ENCODE measurements at places on chromosomes 6 and 20.

DNA sequence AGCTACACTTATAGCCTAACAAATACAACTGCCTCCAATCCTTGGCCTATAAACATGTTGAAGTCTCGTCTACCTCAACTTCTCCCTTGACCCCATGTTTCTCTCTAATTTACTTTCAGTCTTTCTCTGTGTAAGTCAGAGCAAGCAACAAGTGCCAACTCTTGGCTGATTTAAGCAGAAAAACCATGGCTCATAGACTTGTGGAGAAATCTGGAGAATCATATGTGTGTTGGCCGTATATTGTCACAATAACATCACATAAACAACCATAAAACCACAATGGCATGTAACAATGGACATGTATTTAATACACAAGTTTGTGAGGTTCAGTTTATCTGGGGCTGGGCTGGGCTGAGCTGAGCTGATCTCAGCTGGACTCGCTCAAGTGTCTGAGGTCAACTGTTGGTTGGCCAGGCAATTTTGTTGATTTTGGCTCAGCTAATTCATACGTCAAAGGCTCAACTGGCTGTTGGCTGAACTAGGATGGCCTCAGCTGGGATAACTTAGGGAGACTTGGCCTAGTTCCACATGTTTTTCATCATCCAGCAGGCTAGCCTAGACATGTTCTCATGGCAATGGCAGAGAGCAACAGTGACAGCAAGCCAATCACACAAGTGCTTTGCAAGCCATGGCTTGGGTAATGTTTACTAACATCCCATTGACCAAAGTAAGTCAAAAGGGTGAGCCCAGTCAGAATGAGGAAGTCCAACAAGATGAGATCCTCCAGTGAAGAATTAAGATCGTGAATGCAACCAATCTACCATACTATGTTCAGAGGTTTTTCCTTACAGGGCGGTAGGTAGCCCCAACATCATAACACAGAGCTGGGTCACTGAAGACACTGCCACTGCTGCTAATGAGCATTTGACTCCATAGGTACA is 12.9 kb upstream of the TBC1D22B start:
- no peak for DNase-seq

- no peak for DNase-seq
Measured at GRCh38 chr6:113774127-113774825, 82.9 kb upstream of the MARCKS start.

- no peak for DNase-seq
Measured at GRCh38 chr6:125197795-125198269, 44.3 kb downstream of the TPD52L1 start.

- DNase-seq, result no peak
Measured at GRCh38 chr6:1610497-1611321, 994 bp downstream of the FOXC1 start.

GRCh38 chr20:58870293-58871014 is 17.9 kb downstream of the GNAS start:
- DNase-seq, result peak; percentile 74

- DNase-seq, result no peak
Measured at GRCh38 chr20:37309936-37310590, 20.6 kb downstream of the MANBAL start.

DNA sequence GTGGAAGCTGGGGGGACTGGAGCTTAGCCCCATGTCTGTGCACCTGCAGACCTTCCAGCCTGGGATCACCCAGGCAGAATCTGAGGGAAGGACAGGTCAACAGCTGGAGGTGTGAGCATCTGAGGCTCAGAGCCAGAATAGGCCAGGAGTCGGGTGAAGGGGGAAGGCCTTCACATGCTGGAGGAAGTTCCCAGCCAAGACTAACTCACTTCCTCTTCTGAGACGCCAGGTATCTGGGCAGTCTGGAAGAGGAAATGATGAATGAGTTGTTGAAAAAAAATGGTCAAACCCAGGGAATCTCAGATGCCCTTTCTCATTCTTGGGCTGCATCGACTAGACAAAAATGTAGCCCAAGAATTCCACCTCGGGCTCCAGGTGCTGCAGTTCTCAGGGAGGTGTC is 73.6 kb upstream of the TIAM2 start:
- no peak for DNase-seq

DNA sequence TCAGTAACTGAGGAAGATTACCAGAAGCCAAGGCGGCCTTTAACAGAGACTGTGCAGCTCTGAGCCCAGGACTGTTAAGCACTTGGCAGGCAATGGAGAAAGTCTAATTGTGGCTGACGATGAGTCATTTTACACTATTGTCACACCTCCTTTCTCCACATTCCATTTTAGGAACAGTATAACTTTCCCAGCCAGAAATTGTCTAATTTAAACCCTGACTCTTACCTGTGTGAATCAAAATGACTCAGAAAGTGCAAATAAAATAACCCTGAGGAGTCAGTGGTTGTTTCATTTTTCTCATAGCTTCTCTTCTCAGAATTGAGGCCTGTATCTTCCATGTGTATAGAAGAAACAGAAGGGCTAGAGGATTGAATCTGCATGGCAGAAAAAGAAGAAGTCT is 40.0 kb upstream of the OPN5 start:
- DNase-seq, result no peak

DNA sequence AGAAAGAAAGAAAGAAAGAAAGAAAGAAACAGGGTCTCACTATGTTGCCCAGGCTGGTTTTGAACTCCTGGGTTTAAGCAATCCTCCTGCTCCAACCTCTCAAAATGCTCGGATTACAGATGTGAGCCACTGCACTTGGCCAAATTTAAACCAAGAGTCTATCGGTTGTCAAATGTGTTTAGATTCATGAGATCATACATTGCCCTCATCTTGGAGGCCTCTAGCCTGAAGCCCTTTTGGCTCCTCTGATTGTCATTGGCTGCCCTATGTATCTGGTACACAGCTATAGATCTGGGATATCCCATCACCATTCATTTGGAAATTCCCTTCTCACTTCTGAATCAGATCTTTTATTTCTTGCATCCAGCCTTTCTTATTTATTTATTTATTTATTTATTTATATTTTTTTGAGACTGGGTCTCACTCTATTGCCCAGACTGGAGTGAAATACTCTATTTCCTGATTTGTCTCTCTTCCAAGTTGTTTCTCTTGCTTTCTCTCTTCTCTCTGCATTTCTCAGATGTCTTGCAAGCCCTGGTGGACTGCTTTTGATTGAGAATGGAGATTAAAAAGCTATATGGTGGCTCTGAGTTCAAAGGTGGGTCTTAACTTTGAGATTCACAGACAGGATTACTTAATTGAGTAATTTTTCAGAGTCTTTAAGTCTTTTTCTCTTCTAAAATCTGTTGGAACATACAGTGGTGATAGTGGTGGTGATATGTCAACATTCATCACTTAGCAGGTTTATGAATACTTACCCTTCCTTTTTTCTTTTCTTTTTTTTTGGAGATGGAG is 121.9 kb downstream of the GJA1 start:
- DNase-seq, result no peak

DNA sequence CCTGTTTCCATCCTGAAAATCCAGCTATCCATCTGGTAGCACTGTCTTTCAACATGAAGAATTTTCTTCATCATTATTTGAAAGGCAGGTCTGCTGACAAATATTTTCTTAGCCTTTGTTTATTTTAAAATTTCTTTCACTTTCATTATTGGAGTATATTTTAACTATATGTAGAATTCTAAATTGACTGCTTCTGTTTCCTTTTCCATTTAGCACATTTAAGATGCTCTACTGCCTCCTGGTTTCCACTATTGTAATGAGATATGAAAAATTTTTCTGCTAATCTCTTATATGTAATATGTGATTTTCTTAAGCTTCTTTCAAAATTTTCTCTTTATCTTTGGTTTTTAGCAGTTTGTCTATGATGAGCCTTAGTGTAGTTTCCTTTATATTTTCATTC is 97.3 kb downstream of the TBC1D32 start:
- no peak for DNase-seq

DNA sequence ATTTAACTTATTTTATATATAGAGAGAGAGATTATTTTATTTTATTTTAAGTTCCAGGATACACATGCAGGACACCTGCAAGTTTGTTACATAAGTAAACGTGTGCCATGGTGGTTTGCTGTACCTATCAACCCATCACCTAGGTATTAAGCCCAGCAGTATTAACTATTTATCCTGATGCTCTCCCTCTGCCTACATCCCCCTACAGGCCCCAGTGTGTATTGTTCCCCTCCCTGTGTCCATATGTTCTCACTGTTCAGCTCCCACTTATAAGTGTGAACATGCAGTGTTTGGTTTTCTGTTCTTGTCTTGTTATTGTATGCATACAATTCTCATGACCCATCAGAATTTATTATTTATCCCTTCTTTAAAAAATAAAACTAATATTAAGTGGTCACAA is 34.6 kb downstream of the FKBP1C start:
- no peak for DNase-seq

DNA sequence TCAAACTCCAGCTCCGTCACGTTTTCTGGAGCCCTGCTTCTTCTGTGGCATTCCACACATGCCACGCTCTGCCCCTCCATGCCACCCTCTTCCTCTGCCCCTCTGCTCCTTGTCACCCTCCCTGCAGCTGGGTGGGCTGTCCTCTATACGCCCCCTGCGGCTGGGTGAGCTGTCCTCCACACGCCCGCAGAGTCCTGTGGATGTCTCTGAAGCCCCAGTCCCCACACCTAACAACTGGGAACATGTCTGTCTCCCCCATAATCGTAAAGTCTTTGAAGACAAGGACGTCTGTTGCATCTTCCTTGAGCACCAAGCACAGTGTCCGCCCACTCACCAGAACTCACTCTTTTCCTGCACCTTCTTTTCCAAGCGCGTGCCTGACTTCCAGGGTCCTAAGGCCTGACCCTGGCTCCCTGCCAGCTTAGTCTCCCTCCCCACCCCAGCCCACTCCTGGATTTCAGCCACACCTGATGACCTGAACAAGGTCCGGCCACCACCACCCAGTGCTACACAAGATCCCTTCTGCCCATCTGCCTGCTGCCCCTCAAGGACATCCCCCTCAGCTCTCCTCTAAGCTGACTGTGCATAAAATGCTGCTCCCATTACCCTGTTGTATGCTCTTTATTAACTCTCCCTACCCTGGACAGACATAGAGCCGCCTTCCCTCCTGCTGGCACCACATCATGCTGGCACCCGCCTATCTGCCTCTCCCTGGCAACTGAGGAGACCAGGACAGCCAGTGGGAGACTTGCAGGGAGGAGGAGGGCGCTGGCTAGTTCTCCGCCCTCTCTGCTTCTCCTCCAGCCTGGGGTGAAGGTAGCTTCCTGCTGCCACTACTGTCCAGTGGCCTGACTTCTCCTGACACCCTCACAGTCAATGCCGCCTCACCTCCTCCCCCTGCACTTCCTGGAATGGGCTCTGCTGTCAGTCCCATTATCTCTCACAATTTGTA is 10.7 kb upstream of the PRR18 start:
- no peak for DNase-seq

- DNase-seq, result no peak
Measured at GRCh38 chr6:64803470-64804166, 903.4 kb downstream of the EYS start.

DNA sequence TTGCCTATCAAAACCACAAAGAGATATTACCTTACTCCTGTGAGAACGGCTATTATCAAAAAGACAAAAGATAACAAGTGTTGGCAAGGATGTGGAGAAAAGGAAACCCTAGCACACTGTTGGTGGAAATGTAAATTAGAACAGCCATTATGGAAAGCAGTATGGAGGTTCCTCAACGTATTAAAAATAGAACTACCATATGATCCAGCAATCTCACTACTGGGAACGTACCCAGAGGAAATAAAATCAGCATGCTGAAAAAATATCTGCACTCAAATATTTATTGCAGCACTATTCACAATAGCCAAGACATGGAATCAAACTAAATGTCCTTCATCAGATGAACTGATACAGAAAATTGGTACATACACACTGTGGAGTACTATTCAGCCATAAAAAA is 149.4 kb upstream of the MLN start:
- DNase-seq, result no peak

- DNase-seq, result no peak
Measured at GRCh38 chr6:167245591-167245990, 45.5 kb upstream of the UNC93A start.

DNA sequence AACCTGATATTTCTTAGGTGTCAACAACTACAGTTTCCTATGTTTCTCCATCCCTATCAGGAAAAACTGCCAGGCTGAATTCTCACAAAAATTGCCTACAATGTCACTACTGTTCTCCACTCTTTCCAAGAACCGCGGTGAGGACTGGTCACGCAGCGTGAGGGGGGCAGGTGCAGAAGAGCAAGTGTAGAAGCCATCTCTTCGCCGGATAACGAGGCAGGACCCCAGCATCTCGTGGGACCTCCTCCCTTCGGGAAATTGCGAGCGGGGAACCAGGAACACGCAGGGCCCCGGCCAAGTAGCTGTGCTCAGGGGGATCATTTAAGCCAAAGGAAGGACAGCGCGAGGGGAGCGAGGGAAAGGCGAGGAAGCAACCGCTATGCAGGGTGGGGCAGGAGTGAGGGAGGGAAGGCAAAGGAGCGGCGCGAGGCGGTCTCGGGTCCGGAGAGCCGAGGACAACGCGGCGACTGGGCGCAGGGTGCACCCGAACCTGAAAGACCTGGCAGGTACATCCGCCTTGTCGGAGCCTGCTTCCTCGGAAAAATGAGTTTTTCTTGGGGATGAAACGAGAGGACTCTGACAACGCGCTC is 559 bp downstream of the APMAP start:
- no peak for DNase-seq

DNA sequence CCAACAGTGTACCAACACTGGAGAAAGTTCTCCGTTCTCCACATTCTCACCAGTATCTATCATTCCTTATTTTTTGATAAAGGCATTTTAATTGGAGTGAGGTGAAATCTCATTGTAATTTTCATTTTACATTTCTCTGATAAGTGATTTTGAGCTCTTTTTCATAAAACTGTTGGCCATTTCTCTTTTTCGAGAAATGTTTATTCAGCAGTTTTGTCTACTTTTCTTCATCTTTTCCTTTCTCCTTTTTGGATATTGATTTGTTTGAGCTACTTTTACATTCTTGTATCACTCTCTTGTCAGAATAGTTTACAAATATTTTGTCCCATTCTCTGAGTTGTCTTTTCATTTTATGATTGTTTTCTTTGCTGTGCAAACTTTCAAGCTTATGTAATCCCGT is 555.2 kb downstream of the COL12A1 start:
- no peak for DNase-seq

DNA sequence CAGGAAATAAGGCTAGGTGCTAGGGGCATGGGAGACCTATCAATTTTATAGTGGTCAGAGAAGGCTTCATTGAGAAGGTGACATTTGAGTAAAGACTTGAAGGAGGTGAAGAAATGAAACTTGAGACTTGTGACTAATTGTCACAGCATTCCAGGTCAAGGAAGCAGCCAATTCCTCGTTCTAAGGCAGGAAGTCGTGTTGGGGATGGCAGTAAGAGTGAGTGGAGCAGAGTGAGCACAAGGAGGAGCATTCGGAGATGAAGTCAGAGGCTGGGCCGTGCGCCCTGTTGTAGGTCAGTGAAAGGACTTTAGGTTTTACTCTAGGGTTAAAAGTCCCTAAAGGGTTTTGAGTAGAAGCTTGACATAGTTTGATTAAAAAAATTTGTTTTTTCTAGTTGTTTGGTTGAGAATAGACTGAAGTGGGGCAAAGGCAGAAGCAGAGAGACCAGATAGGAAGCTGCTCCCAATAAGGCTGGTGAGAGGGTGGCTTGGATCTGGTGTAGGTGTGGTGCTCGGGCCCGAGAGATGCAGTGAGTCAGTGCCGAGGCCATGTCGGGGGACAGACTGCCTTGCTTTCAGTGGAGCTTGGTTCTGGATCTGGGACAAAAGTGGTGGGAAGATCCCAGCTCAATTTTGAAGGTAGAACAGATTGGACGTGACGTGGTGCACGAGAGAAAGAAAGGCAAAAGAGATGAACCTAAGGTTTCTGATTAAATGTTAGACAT is 2.6 kb upstream of the RSPH3 start:
- no peak for DNase-seq

Data from neuronal stem cell (in vitro differentiated cells).